Substantia nigra (tissue), 51 donors: ENCODE measurements at places on chromosomes 6 and 20.
A peak's percentile ranks its signal among the peaks of the same experiment; 100 is the strongest.

DNA sequence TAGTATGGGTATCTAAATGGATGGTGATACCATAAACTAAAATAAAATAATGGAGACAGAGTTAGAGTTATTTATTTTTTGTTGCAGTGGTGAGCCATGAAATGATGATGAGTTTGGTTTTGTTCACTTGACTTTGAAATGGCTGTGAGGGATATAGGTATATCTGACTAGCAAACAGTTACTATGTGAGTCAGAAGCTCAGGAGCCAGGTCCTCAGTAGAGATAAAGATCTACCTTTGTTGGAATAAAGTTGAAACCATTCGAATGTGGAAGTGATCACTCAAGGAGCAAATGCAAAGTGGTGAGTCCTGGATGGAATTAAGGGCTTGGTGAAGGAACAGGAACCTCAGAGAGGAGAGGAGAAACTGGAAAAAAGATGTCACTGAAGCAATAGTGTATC is 86.0 kb upstream of the TPD52L1 start:
- DNase-seq, result no peak

DNA sequence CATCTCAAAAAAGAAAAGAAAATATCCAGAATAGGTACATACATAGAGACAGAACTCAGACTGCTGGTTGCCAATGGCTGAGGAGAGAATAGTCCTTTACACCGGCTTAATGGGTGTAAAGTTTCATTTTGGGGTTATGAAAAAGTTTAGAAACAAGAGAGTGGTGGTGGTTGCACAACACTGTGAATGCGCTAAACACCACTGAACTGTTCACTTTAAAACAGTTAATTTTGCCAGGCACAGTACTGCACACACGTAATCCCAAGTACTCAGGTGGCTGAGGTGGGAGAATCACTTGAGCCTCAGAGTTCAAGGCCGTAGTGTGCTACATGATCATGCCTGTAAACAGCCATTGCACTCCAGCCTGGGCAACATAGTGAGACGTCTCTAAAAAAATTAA is 7.6 kb downstream of the ILRUN start:
- DNase-seq, result no peak

- DNase-seq, result no peak
Measured at GRCh38 chr6:4883298-4883697, 107.1 kb downstream of the CDYL start.

- no peak for DNase-seq
Measured at GRCh38 chr6:169534039-169534421, 167.8 kb downstream of the WDR27 start.

DNA sequence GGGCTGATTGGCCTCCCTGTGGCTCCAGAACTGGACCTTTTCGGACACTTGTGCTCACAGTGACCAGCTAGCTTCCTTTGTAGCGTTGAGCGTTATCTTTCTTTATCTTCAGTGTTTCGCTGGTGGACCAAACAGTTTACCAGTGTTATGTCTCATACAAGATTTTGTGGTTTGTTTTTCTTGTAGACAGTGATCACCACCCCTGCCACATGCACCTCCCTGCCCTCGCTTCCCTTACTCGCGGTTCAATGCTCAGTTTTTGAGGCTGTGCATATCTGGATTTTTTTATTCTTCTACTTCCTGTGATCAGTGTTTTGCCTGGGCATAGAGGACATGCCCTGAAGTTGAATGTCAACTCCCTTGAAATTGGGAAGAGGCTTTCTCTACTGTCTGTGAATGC is 16.4 kb downstream of the MYT1 start:
- DNase-seq, result no peak

- DNase-seq, result no peak
Measured at GRCh38 chr6:147157930-147158329, 46.3 kb upstream of the STXBP5 start.

- no peak for DNase-seq
Measured at GRCh38 chr6:46234156-46234556, 63.4 kb upstream of the ENPP5 start.

DNA sequence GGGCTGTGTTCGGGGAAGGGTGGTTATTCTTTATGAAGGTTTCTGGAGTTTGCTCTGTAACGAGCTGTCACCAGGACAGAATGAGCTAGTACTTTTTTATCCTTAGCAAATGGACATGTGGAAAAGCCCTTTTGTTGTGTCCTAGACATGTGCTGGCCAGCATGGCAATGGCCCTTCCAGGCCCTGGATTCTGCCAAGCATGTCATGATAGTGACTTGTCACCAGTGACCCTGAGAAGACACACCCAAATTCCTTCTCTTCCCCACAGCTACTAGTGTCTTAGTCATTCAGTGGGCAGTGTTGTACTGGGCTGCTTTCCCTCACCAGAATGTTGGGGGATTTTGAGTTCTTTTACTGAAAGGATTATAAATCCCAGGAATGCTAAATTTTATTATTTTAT is 74.0 kb upstream of the XRN2 start:
- no peak for DNase-seq

- no peak for DNase-seq
Measured at GRCh38 chr20:36318166-36318565, 12.0 kb downstream of the DLGAP4 start.

- no peak for DNase-seq
Measured at GRCh38 chr6:3911130-3911529, 62.0 kb downstream of the FAM50B start.

GRCh38 chr6:146620655-146621054 is 21.9 kb downstream of the ADGB start:
- DNase-seq, result no peak

- DNase-seq, result peak; percentile 16
Measured at GRCh38 chr6:170087941-170088581, 202.8 kb downstream of the DLL1 start.

DNA sequence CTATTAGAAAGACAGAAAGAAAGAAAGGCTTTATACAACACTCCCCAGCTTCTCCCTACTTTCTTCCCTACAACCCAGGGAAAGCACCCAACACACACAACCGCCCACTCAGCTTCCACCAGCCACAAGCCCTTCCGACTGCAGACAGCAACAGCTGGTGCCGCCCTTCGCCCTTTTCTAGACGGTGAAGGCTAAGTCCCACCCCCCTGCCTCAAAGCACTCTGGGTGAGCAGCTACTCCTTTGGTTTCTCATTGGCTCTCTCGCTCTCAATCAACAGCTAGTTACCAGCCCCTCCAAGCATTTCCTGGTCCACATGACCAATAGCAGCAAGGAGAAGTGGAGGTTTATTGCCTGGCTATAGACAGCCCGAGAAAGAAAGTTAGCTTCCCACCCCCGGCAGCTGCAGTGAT is 230.1 kb upstream of the MOCS1 start:
- no peak for DNase-seq

- DNase-seq, result no peak
Measured at GRCh38 chr6:4383910-4384638, 248.7 kb upstream of the ECI2 start.

GRCh38 chr6:105550955-105551620 is 148.2 kb upstream of the PREP start:
- DNase-seq, result no peak

DNA sequence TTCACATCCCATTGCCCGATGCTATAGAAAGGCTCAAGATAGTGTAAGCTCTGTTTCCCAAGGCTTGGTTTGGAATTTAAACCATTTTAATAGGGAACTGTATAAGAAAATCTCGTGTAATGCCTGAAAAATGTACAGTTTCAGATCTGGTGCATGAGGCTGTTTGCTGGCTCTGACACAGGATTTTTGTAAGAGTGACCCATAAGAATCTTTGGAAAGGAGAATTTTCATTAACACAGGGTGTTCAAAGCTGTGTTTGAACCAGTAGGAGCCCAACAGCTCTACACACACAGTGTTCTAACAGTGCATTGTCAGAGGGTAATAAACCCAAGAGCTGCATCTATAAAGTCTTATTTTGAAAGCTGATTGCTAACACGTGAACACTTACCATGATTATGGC is 293.5 kb downstream of the PRL start:
- DNase-seq, result no peak

DNA sequence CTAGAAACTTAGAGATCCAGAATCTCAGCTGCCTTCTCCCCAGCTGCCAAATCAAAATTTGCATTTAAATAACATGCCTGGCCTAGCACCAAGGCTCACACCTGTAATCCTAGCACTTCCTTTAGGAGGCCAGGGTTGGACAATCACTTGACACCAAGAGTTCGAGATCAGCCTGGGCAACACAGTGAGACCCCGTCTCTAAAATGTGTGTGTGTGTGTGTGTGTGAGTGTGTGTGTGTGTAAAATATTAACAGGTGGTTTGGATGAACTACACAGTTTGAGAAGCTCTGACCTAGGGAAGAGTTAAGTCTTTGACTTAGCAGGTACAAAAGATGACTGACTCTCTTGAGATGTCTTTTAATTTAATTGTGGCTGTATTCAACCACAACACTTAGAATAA is 20.2 kb upstream of the CD2AP start:
- DNase-seq, result no peak

- DNase-seq, result no peak
Measured at GRCh38 chr20:18728165-18728869, 85.3 kb upstream of the SCP2D1 start.

DNA sequence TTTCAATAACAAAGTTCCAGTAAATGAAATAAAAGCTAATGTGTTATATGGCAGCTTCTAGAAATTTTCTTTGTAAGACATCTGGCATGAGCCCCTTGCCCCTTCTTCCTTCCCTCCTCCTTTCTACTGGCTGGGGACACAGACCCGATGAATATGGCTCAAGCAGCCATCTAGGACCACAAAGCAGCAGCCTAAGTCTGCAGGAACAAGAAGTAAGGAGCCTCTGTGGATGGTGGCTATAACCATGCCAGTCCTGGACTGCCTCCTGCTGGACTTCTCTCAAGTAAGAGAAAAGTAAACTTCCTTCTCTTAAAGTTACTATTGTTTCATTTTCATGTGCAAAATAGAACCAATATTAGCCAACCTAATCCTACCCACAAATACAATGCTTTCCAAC is 114.9 kb upstream of the DST start:
- peak; percentile 18 for DNase-seq

DNA sequence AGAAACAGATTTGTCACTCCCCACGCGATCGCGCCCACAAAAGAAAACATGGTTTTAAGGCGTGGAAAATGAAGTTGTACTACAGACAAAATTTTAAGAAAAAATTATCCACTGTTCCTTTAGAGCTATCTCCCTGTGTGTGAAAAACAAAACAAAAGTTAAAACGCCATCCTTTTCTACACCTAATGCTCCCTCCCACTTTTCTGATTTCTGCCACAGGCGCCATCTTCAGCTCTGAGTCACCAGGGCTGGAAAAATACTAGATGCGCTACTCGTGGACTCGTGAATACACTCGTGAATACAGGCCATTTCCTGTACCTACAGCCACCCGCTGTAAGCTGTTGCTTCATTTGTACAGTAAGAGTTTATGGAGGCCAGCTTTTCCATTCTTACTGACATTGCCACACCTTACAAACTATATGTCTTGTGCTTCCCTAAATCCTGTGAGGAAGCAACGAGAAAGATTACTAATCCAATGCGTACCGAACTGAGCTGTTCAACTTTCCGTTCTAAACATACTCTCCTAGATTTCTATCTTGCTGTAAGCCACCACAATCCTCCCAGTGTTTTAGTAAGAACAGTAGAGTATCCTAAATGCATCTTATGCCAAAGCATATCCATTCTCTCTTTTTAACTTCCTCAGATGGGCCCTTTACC is 773 bp upstream of the AHI1 start:
- peak; percentile 55 for DNase-seq

GRCh38 chr6:24099181-24099580 is 26.8 kb upstream of the NRSN1 start:
- no peak for DNase-seq

DNA sequence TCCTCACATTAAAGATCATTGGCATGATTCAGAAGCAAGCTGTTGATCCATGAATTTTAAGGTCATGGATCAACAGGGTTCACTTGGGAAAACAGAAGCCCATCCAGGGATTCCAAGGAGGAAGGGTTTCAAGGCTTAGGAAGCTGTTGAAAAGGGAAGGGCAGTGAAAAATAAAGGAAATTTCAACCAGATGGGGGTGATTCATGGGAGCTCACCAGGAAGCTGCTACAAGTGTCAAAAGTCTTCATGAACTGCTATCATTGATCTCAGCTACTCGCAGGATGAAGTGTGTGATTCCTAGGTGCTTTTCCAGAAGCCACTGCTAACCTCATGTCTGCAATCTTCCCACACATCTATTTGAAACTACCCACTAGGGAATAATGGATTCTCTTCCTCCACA is 26.2 kb downstream of the ADTRP start:
- DNase-seq, result no peak

DNA sequence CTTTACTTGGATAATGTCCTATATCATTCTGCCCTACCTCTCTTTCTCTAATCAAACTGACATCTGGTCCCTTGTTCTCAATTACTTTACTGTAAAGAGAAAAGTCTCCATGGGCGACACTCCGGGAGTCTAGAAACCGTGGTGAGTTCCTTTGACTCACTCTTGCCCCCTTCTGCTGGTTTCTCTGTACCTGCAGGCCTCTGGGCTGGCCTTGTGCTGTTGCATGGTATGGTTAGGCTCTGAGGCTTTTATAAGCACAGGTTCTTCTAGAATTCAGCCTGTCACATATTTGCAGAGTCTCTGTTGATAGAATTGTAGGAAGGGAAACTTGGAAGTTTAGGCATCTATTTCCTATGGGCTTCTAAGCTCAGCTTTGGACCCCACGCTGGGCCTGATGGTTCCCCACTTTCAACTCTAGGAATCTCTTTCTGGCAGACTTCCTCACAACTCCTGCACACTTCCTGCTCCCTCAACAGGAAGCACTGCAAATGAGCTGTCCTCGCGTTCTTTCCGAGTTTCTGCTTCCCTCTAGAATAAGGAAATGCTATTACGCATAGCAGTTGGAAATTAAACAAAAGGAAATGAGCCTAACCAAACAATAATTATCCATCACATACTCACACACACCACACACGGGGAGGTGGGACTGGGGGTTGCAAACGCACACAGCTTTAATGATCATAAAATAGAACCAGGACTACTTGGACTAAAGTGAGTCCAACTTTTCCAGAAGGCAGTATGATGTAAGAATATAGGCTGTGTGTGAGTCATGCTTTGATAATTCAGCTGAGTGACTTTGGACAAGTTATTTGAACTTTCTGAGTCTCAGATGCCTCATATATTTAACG is 683.3 kb downstream of the QKI start:
- no peak for DNase-seq

- DNase-seq, result peak; percentile 59
Measured at GRCh38 chr6:165987483-165988301, 180.0 kb downstream of the TBXT start.

DNA sequence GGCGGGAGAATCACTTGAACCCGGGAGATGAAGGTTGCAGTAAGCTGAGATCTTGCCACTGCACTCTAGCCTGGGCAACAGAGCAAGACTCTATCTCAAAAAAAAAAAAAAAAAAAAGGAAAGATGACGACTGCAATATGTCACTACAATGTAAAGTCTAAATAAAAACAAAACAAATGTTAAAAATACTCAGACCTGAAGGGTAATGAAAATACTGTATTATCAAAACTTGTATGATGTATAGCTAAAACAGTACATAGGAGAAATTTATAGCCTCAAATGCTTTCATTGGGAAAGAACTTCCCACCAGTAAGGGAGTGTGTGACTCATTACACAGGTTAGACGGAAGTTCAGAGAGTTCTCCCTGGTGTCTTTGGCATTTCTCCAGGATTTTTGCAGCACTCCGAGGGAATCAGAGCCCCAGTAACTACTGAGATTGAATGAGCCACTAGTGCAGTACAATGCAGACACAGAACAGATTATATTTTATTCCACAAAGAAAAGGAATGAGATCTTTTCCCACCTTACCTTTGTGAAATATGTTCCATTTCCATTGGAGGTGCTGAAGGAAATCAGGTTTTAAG is 12.5 kb upstream of the RALGAPB start:
- no peak for DNase-seq

GRCh38 chr6:106527979-106528378 is 101.3 kb downstream of the RTN4IP1 start:
- DNase-seq, result no peak

- DNase-seq, result no peak
Measured at GRCh38 chr6:14743474-14744211, 502.2 kb upstream of the JARID2 start.
